ENCODE measurements at places on chromosomes 3 and 15. TPM values are rescaled to one million over a fixed set of nuclear protein-coding genes. Genes with fewer than 3 reads are reported as not detected.

The EPHB3 gene
- polyA plus RNA-seq, result 4.3 TPM

The LRRIQ4 gene
- polyA plus RNA-seq, result not detected

The SCAPER gene
- polyA plus RNA-seq, result 59.9 TPM

The ABHD14A gene
- polyA plus RNA-seq, result 57.8 TPM

The NOX5 gene
- polyA plus RNA-seq, result not detected

The C3orf49 gene
- polyA plus RNA-seq, result not detected

The MINDY2 gene
- polyA plus RNA-seq, result 21.0 TPM

The ZNF860 gene
- polyA plus RNA-seq, result 1.2 TPM

The FGF12 gene
- polyA plus RNA-seq, result 2.1 TPM

The CLRN1 gene
- polyA plus RNA-seq, result 0.18 TPM

The FANCD2OS gene
- not detected for polyA plus RNA-seq

The EPHA6 gene
- 0.78 TPM for polyA plus RNA-seq

The GRK7 gene
- 0.16 TPM for polyA plus RNA-seq

The NRG4 gene
- polyA plus RNA-seq, result 1.4 TPM

The FAM107A gene
- polyA plus RNA-seq, result 0.16 TPM

The C2CD4B gene
- polyA plus RNA-seq, result not detected

The LRRC31 gene
- not detected for polyA plus RNA-seq

The AADAC gene
- polyA plus RNA-seq, result not detected

The KCNMB3 gene
- 0.16 TPM for polyA plus RNA-seq

The KCNAB1 gene
- 17.0 TPM for polyA plus RNA-seq
